Activated CD8-positive, alpha-beta memory T cell treated with anti-CD3 and anti-CD28 coated beads, Interleukin-2, amount 50 U/mL, for 4 hours (primary cell): ENCODE measurements at places on chromosomes 3 and 15.

DNA sequence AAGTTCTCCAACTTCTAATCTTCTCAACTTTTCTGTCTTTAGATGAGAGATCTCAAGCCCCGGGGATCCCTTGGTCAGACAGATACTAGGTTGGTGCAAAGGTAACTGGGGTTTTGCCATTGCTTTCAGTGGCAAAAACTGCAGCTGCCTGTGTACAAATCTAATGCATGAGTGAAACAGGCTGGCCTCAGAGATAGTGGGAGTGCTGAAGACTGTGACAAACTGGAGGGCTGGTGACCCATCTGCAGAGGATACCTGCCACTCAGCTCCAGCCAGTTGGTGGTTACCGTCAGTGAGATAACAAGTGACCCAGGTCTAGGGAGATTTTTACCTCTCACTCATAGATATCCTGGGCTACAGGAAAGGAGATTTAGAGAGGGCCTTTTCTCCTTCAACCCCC, 85.7 kb downstream of the RYR3 start:
- no peak for DNase-seq

GRCh38 chr3:146072061-146072460, 88.9 kb downstream of the PLOD2 start:
- DNase-seq: no peak

GRCh38 chr15:69963385-69963784, 134.3 kb downstream of the TLE3 start:
- DNase-seq: no peak

- no peak for DNase-seq
Observed at GRCh38 chr3:192409201-192409837, 318.0 kb downstream of the FGF12 start.

DNA sequence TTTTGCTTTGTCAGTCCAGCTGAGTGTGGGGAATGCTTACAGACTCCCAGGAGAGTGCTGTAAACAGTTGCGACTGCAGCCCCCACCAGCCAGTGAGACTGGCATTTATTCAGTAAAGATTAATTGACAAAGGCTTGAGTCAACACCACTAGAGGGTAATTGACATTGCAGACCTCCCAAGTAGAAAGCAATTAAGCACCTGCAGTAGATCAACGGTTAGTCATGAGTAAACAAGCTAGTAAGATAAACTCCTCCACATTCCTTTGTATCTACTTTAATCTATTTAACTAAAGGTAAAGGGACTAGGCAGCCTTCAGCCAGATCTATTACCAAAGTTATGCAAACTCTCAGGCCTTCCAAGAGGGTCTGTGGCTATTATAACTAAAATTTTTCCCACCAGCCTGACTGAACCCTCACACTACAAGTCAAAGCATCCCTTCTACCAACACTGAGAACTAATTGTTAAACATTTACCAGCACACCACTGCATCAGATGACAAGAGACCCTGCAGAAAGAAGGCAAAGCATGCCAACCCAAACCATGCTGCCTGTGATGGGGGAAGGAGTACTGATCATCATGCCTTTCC, 30.5 kb upstream of the GALNT15 start:
- no peak for DNase-seq

- no peak for DNase-seq
Observed at GRCh38 chr3:57953576-57953975, 54.6 kb upstream of the FLNB start.

DNA sequence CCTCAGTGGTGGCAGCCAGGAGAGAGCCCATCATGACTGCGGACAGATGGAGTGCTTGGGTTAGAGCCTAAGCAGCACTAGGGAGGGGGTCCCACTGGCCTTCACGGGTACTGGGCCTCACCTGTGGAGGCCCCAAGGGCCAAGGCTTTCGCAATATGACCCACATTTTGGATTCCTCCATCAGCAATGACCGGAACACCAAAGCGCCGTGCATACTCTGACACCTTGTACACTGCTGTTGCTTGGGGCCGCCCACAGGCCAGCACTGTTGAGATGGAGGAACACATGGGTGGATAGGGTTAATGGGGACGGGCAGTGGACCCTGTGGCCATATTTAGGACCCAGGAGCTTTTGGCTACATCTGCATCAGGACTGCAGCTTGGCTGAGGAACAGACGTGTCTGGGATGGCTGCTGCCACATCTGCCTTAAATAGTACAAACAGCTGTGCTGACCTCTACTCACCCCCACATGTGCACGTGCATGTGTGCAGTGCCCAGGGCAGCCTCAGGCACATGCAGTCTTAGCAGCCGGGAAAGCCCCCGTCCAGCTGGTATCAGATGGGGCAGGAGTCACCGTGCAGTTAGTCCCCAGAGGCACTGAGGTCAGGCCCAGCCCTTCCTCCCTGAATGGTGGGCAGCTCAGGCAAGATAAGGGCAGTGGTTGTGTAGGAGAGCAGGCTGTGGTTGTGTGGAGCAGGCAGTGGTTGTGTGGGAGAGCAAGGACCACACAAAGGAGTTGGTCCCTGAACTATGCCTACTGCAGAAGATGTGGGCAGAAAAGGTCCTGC, 3.3 kb downstream of the NDUFAF3 start:
- no peak for DNase-seq

GRCh38 chr3:71129611-71130431, 453.7 kb downstream of the FOXP1 start:
- no peak for DNase-seq

- DNase-seq: no peak
Observed at GRCh38 chr3:31762097-31762764, 218.8 kb downstream of the OSBPL10 start.

DNA sequence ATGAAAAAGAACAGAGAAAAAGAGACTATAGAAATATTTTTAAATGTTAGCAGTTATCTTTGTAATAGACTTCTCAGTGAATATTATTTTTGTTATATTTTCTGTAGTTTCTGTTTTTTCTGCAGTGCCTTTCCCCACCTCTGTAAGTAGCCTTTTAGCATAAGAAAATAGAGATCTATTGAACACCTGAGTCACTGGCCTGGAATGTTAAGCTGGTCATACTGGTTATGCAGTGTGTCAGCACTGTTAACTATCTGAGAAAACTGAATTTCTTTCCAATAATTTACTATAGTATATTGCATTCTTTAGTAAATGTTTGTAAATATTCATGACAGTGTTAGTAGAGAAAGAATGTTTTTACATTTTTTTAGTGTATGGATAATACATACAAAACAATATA, 79.8 kb downstream of the NECTIN3 start:
- DNase-seq: no peak

- DNase-seq: no peak
Observed at GRCh38 chr15:100808691-100809090, 70.9 kb upstream of the ALDH1A3 start.

DNA sequence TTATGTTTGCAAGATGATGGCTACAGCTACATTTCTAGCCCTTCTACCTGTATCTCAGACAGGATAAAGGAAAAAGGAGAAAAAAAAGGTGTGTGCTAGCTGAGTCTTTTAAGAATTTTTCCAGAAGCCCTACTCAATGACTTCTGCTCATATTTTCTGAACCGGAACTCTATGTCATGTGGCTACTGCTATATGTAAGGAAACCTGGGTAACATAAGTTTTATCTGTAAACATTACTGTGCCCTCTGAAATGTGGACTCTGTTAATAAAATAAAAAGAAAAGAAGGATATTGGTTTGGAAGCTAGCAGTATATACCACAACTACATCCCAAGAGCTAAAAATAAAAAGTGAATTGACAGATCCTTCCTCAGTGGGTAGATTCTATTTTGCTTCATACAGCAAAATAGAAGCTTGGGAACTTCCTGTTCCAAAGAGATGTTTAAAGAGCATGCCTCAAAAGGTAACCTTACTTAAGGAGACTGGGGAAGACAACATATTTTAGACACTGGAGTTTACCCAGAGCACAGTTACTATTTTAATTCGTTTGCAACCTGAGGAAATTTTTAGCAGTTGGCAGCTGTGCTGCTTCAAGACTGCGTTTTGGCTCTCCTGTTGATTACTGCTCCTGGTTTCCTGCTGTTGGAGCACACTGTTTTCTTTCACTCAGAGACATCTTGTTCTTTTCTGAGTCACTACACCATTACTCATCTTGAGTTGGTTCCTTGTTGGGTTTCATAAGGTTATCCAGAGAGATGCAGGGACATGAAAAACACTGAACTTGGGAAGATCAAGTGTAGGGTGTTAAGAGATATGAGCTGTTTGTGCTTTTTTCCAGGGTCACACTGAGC, 280.7 kb downstream of the NFKBIZ start:
- DNase-seq: no peak

DNA sequence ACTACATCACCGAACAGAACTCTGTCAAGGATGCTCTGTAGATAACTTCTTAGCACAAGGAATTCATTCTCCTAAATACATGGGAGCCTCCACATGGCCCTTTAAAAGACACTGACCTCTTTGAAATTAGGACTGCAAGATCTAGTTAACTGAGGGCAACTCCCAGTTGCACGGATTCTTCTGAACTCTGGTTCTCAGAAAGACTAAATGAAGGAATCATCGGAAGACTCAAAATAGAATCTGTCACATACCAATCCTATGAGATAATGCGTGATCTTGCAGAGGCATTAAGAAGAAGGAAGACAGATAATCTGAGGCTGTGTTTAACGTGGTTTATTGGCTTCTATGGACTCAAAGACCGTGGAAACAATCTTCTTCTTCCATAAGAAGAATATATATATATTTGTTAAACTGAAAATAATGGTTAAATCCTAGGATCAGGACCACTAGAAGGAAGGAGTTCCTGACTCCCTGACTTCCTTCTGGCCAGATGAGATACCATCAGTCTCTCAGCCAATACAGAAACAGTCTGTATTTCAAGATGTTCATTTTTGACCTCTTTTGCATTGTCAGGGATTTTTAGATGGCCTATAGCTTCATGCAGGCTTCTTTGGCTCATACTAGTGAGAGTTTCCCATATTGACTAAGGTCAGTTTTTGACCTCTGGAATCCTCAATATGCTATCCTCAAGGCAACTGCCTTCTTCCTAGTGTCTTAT, 33.9 kb upstream of the TBC1D23 start:
- DNase-seq: no peak

GRCh38 chr3:112550859-112551258, 10.9 kb downstream of the ATG3 start:
- DNase-seq: no peak

GRCh38 chr3:157070678-157070999, 89.3 kb downstream of the CCNL1 start:
- DNase-seq: no peak

- no peak for DNase-seq
Observed at GRCh38 chr3:13245615-13245978, 172.4 kb upstream of the IQSEC1 start.

GRCh38 chr15:31396881-31397560, 70.4 kb downstream of the KLF13 start:
- DNase-seq: no peak

DNA sequence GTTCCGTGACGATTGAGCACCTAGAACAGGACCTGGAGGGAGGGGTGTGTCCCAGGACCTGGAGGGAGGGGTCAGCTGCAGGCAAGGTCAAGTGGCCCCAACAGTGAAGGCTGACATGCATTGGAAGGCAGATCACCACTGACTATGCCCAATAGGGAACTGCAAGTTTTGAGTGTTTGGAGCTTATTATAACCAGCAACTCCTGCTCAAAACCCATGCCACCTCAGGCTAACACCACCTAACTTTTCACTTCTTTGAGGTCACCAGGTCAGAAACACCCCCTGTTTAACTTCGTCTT, 93.1 kb downstream of the MYLK start:
- no peak for DNase-seq

- DNase-seq: no peak
Observed at GRCh38 chr3:194032828-194033435, 103.0 kb upstream of the HES1 start.

GRCh38 chr15:83379579-83379959, 67.6 kb upstream of the SH3GL3 start:
- DNase-seq: no peak

GRCh38 chr3:56868706-56869105, 67.0 kb upstream of the ARHGEF3 start:
- DNase-seq: no peak

- DNase-seq: no peak
Observed at GRCh38 chr3:118000219-118000618, 1034.4 kb downstream of the IGSF11 start.

- DNase-seq: no peak
Observed at GRCh38 chr3:185656321-185656840, 70.3 kb downstream of the SENP2 start.

GRCh38 chr3:69731080-69731479, 8.2 kb upstream of the MITF start:
- DNase-seq: no peak

DNA sequence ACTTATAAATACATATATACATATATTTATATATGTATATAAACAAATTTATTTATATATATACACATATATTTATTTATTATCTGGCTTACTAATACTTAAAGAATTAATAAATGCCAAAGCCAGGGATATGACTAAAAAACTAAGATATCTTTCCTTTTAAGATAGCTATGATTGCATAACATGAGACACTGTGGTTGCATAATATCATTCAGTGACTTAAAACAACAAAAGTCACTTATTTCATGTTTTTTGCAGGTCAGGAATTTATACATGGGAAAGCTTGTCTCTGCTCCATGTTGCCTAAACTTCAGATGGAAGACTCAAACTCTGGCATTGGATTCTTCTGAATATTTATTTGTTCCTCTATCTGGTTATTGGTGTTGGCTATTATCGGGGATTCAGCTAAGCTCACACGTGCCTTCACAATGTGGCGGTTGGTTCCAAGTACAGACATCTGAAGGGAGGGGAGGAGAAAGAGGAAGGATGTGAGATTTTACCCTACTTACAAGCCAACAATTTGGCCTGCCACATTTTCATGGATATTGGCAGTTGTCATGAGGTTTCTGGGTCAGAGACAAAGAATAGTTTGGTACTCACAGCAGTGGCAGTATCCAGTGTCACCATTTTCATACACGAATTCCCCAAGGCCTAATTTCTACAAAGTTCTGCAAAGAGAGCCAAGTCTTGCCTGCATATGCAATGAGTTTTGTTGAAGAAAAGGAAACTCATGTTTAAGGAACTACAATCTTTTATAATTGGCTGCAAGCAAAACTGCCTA, 381.6 kb downstream of the EPHA3 start:
- DNase-seq: no peak

DNA sequence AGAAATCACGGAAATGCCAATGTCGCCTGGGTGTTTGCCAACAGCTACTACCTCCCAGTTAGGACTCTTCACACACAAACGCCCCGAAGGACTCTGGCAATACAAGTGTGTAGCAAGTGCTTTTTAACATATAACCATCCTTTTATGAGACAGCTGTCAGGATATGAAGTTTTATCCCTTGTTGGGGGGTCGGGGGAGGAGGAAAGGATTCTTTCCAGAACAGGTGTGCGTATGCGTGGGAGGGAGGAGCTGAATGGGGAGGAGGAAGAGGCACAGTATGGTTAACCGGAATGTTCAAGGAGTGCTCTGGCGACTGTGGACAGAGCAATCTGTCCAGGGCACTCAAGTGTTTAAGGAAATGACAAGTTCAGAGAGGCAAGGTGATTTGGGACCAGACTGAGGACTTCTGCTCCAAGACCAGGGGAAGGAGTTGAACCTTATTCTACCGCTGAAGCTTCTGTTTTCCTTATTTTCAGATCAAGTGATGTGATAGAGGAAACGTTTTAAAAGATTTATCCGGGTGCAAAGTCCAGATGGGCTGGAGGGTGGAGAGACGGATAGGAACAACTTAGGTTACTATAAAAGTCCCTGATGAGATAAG, 1.3 kb downstream of the TSPAN3 start:
- DNase-seq: no peak
